NCI-H460 (cell line): ENCODE measurements at places on chromosomes 7 and 10. TPM values are rescaled to one million over a fixed set of nuclear protein-coding genes. Genes with fewer than 3 reads are reported as not detected.

DNA sequence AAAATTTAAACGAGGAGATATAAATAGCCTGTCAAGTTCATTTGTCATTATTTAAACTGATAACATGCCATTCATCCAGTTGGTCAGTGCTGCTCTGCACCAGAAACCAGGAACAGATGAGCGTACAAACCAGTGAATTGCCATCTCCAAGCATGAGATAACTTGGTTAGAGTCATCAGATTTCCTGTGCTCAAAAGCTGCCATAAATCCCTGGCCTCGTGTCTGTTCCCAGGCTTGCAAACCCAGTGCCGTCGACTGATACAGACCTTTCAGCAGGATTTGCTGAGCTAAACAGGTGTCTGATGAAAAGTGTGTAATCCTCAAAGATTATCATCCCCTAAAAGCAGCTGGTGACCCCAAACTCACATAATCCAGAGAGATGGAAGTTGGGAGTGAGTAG lies 96.0 kb upstream of the SAMD8 start:
- no peak for DNase-seq

DNA sequence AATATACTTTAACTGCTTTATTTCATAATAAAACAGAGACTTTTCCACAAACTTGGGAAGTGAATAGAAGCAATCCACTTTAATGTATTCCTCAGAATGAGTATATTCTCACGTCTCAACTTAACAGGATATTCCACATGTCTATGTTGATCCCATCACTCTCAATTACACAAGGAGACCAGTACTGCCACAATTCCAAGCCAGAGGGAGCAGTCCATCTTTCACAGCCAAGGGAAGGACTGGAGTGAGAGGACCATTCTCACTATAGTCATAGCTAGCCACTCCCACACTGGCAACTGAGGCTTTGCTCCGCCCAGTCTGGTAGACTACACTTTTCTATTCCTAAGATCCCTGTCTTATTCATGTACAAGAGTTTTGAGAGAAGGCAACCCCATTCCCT lies 553.9 kb downstream of the CNTNAP2 start:
- DNase-seq = no peak

DNA sequence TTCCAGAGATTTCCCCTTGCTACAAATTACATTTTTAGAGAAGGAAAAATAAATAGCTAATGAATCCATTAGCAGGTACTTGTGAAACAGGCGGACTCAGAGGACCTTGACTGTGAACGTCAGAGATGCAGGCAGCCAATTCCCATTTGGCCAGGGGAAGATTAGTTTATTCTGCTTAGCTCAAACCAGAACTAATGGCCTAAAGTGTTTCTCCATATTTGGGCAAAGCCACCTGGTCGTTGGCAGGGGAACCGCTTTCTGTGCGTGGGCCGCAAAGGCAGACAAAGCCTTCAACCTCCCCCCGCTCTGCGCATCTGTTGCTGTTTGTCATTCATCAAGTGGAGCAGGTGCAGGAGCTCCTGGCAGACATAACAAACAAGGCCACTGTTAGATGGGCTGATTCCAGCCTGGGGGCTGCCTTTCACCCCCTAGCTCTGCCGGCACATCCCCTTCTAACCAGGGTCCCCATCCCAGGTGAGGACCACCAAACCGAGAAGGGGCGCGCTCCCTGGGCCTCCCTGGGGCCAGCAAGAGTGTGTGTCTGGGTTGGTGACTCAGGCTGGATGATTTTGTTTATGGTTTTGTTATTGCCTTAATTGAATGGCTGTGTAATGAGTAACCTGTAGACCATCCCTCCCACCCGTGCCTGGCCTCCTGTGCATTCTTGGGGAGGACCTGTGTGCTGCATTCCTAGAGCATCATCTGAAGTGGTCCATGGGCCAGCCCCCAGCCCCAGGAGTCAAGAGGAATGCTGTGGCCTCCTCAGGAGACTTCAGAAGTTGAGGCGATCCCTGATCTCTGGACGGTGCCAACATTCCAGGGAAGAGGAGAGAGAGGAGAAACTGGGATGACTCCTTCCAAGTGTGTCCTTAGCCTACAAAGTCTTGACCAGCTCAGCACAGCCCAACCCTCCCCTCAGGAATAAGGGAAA lies 14.5 kb upstream of the CPA1 start:
- DNase-seq = no peak

DNA sequence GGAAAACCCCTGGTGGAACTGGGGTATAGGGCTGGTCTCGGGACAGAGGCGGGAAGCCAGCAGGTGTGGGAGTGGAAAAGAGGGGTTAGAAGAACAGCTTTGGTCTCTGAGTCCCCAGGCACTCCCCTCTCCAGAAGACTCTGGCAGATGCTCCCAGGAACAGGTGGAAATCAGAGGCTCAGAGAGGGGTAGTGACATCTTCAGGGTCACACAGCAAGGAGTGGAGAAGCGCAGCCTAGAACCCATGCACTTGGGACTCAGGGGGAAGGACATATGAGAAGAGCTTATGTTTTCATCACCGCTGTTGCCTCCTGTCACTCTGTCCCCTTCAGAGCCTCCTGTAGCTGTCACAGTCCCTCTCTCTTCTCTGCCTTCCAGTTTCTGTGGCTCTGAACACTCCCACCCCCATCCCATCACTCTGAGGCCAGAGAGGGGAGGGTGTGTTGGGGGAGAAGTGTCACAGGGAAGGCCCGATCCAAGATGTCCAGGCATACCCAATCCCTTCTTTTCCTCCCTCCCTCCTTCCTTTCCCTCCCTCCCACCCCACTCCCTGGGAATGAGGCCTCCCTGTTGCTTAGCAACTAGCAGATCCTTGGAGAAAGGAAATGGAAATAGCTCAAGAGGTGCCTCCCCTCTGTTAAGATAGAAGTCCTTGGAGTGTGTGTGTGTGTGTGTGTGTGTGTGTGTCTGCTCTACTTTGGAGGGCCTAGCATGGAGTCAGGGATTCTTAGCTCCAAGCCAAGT lies 32.0 kb downstream of the SRRM3 start:
- DNase-seq = no peak

GRCh38 chr10:48466611-48467240 lies 138.1 kb downstream of the ARHGAP22 start:
- DNase-seq = no peak

- no peak for DNase-seq
Observed at GRCh38 chr10:46080886-46081285, 34.8 kb upstream of the MSMB start.

DNA sequence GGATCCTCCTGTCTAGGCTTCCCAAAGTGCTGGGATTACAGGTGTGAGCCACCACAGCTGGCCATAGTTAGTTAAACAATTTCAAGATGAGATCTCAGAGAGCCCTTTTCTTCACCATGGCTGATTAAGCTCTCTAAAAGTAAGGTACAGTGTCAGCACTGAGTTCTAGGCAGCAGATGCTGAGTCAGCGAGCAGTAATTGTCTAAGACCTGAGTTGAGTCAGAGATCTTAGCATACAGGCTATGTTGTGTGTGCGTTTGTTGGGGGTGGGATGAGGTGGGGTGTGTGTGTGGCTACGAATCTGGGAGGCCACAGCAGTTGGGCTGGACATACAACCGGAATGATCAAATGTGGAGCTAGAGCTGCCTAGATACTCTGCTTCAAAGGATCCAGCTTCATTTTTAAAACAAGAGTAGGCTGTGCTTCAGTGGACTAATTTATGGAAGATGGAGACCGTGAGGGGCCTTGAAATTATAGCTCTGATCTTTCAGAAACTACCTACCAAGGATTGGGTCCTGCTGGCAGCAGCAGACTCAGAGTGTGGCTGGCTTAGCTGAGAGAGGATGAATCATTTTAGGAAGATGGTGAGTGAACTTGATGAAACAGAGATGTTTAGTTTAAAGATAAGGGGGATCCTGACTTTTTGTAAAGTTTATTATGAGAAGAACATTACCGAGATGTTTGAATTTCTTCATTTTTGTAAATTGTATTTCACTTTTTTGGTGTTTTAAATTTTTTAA lies 17.5 kb upstream of the MTPN start:
- no peak for DNase-seq

- DNase-seq = no peak
Observed at GRCh38 chr10:20682782-20683181, 214.3 kb downstream of the NEBL start.

- DNase-seq = no peak
Observed at GRCh38 chr10:43353495-43354329, 17.7 kb upstream of the FXYD4 start.

DNA sequence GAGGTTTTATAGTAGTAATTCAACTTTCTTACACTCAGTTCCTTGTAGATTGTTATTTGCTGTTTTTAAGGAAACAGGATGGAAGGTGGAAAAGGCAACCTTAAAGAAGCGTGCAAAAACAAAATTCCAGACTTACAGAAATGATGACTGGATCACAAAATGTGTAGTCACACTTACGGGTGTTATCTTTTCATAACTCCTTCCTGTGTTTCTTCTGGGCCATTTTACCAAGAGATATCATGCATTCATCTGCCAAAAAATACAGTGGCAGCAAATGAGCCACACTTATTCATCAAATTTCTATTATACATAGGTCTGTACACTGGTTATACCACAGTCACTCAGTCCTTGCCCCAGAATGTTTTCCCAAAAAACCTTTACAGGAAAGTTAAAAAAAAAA lies 94.3 kb upstream of the IL6 start:
- DNase-seq = no peak

GRCh38 chr10:91289305-91289704 lies 68.8 kb downstream of the PCGF5 start:
- DNase-seq = no peak

DNA sequence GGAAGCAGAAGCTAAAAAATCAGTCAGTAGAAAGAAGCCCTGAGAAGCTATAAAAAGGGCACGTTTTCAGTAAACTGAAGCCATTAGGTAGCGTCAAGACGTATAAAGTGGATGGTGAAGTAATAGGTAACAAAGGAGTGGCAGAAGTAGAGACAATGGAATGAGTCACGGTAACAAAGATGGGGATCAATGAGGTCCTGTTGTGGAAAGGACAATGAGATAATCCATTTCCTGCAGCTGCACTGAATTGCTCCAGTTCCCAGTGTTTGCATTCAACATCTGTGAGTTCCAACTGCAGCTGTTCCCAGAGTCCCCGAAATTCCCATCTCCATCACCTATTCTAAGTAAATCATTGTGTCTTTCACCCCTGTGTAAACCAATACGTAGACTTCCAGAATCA lies 4.8 kb upstream of the HYCC1 start:
- DNase-seq = no peak

DNA sequence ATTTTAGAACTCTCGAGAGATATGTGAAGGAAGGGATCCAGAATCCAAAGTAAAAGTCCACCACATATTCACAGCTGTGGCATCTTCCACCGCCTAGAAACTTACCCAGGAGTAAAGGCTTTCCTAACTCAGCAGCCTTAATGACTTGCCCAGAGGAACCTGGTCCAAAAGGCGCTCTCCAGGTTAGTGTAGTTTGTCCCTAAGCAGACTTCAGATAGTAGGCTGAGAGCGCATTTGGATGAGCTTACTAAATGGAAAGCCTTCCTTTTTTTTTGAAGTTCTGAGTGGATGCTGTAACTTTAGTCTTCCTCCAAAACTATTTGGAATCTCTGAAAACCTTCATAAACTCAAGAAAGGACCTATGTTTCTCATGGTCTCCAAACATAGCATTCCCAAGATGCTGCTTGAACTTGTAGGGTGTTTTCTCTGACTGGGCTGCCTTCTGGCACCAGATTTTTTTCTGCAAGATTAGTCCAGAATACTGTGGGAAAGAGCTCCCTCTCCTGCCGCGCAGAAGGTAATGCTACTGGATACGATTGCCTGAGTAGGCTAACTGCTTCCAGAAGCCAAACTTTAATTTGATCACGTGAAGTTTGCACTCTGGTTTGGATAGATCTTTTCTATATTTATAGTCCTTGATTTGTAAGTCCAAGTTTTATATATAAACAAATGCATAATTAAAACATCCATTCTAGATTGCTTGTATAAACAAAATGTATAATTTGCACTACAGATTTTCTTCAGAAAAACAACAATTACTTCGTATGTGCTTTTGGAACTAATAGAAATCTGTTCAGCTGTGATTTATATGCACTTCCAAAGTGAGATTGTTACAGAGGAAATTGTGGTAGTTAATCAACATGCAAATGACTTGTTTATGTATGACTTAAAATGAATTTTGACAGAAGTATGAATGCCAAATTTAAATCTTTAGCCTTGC lies 19.6 kb upstream of the GPR37 start:
- DNase-seq = peak; percentile 52

- no peak for DNase-seq
Observed at GRCh38 chr10:97915346-97916131, 65.9 kb downstream of the GOLGA7B start.

DNA sequence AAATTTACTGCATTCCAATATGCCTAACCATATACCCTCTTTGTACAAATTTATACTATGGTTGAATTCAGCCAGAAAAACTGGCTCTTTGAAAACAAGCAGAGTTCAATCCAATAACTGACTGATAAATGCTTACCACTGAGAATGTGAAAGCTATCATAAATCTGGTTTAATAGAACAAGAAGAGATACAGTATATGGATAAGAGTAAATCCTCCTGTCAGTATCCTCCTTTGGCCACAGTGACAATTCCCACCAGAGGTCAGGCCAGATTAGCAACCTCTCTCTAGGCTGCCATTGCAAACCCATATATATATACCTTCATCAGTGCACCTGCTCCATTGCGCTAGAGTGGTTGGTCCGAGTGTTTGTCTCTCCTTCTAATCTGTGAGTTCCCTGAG lies 647.2 kb downstream of the GRM8 start:
- DNase-seq = no peak

DNA sequence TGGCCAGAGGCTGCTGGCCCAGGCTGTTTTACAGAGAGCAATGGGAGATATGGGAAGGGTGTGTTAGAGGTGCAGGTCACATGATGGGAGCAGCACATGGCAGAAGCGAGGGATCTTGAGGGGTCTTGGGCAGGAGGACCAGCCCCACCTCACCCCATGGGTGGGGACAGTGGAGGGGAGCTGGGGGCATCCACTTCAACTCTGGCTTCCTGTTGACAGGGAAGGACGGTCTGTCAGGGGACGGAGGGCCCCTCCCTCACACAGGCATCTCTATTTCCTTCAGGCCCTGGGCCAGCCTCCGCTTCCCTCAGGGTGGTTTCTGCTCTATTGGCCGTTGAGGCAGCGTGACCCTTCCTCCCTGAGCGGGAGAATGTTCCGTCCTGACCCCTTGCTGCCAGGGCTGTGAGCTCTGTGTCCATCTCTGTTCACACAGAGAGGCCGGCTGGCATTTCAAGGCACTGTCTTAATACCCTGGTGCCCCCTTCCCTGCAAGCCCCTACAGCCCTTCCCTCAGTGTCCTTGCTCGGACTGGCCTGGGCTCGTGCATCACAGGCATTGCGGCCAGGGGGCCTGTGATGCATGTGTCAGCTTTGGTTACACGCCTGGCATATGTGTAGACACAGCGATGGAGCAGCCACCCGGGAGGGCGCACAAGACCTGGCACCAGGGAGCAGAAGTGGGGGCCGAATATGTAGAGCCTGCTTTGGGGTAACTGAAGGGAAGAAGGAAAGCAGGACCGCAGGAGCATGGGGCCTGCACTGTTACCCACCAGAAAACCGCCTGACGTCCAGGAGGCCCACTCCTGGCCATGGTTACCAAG lies 31.8 kb downstream of the RAMP3 start:
- DNase-seq = no peak

The MOGAT3 gene
- not detected in 2 replicates for total RNA-seq

The SORBS1 gene
- total RNA-seq = 0.27 and 0.43 TPM in 2 replicates

The IL15RA gene
- total RNA-seq = 10.6 and 13.3 TPM in 2 replicates

The LRMDA gene
- total RNA-seq = 0.95 and 0.99 TPM in 2 replicates

The PKD1L1 gene
- total RNA-seq = 0.05 TPM in 1 of 2 replicates, not detected in the other

The GTPBP10 gene
- total RNA-seq = 26.0 and 33.0 TPM in 2 replicates

The ASB15 gene
- total RNA-seq = not detected in 2 replicates

The DGKI gene
- 0.17 and 0.40 TPM in 2 replicates for total RNA-seq
